ENCODE measurements at places on chromosomes 1 and 21.

- peak; percentile 21 for DNase-seq
These were observed 3.2 kb downstream of the GREM2 start for GRCh38 chr1:240608707-240609106.

GRCh38 chr1:31703431-31704270 lies at the start of gene COL16A1:
Gene COL16A1, minus strand, starts transcription at chr1:31704017. Its CDS starts 1,824 bp downstream, at chr1:31702193.
- peak; percentile 12 for DNase-seq

- no peak for DNase-seq
These were observed 23.9 kb upstream of the KCTD3 start for GRCh38 chr1:215543191-215543606.

DNA sequence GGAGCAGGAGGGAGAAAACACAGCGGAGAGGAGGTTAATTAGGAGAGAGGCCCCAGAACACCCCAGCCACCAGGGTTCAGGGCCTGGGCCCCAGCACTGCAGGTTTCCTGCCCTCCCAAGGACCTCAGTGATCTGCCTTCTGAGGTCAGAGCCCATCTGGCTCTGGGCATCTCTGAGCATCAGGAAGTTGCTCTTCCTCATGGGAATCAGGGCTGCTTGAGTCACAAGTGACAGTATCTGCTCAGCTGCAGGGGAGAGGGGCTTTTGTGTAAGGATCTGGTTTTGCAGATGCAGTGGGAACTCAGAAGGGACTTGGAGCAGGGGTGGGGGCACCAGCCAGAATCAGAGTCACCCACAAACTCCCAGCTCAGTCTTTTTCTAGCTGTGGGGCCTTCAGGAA lies 472.1 kb downstream of the PTPRU start:
- DNase-seq: peak; percentile 31

DNA sequence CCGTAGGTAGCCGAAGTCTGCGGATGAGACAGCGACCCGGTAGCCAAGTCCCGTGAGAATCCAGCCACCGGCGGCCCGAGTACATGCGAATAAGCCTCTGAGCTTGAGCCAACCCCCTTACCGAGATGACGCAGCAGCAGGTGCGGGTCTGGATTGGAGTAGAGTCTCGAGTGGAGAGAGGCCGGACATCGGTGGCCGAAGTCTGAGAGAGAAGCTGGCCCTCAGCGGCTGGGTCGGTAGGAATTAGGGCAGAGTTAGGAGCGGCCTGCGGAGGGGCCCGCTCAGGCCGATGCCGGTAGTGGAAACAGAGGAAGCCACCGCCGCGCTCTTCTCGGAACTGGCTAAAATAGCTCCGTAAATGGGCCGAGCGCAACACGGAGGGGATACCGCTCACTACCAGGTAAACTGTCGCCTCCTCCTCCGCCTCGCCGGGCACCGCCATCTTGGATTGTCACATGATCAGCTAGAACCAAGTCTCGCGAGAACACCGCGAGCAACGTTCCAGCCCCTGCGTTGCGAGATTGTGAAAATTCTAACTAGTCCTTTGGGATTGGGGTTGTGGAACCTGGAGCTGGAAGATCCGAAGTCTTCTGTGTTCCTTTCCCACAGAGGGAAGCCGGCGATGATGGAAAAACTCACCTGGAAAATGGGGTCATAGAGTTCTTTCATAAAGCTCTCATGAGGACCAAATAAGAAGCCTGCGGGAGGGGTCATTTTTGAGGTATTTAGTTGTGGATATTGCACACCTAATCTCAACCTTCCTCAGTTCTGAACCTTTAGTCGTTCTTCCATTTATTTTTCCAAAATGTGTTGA lies at the start of gene GPATCH3:
Gene GPATCH3, minus strand, starts transcription at position 467 of the 814 bp plus-strand sequence. Its CDS starts 25 bp downstream, at position 442.
- DNase-seq: peak; percentile 95

GRCh38 chr1:65006806-65007205 lies 40.5 kb upstream of the JAK1 start:
- DNase-seq: no peak

- DNase-seq: no peak
These were observed 105.0 kb downstream of the MATN1 start for GRCh38 chr1:30618335-30618747.

Measured in NCI-H345 (cell line).